RWPE2 (cell line): ENCODE measurements at places on chromosomes 13 and 19.

GRCh38 chr13:80989747-80990146, 648.8 kb upstream of the SPRY2 start:
- H3K4me3 ChIP-seq, result no peak overlapping the region
- H3K4me1 ChIP-seq, result no peaks in the 10 kb centered on the region
- H3K27ac ChIP-seq, result no peak overlapping the region
- DNase-seq, result no peak
- no peaks in the 10 kb centered on the region for H3K27me3 ChIP-seq
- H3K36me3 ChIP-seq, result no peaks in the 10 kb centered on the region

GRCh38 chr13:101325423-101325822, 90.9 kb downstream of the NALCN start:
- no peak for DNase-seq
- no peak overlapping the region for H3K4me3 ChIP-seq
- H3K27me3 ChIP-seq, result no peaks in the 10 kb centered on the region
- H3K36me3 ChIP-seq, result no peaks in the 10 kb centered on the region
- H3K4me1 ChIP-seq, result peaks cover 10% of the 10 kb centered on the region

DNA sequence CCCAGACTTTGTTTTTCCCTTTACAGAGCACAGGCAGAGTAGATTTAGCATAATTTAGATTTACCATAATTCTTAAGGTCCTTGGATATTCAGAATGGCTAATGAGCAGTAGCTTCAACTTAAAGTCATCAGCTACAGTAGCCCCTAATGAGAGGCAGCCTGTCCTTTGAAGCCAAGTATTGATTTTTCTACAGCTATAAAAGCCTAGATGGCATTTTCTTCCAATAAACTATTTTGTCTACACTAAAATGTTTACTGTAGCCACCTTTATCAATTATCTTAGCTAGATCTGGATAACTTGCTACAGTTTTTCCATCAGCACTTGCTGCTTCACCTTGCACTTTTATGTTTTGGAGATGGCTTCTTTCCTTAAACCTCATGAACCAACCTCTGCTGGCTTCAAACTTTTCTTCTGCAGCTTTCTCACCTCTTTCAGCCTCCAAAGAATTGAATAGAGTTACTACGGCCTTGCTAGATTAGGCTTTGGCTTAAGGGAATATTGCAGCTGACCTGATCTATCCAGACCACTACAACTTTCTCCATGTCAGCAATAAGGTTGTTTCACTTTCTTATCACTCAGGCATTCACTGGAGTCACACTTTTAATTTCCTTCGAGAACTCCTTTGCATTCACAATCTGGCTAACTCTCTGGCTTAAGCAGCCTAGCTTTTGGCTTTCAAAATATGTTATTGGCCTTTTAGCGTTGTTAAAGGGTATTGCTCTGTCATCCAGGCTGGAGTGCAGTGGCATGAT, 26.6 kb downstream of the BRD4 start:
- H3K4me1 ChIP-seq, result peaks cover 25% of the 10 kb centered on the region
- H3K4me3 ChIP-seq, result no peak overlapping the region
- H3K36me3 ChIP-seq, result peaks cover 23% of the 10 kb centered on the region
- DNase-seq, result no peak
- H3K27me3 ChIP-seq, result no peaks in the 10 kb centered on the region
- no peak overlapping the region for H3K27ac ChIP-seq

DNA sequence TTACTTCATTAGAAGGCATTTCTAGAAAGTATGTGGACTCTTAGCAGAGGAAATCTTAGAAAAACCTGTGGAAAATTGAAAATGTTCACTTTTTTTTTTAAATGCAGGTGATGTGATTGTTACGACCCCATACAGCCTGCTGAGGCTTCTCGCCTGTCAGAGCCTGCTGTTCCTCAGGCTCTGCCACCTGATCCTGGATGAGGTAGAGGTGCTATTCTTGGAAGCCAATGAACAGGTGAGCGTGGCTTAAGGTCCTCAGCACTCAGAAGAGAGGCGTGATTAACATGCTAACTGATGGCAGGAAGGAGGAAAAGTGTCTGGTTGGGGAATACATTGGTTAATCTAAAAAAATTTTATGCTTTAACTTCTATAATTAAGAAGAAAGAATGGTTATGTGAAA, 71.4 kb downstream of the SLC7A9 start:
- no peaks in the 10 kb centered on the region for H3K36me3 ChIP-seq
- no peak overlapping the region for H3K4me3 ChIP-seq
- H3K27me3 ChIP-seq, result no peaks in the 10 kb centered on the region

GRCh38 chr13:39688699-39689405, 33.4 kb downstream of the COG6 start:
- H3K27ac ChIP-seq, result no peak overlapping the region
- H3K4me1 ChIP-seq, result no peaks in the 10 kb centered on the region
- no peak overlapping the region for H3K4me3 ChIP-seq
- DNase-seq, result no peak
- H3K36me3 ChIP-seq, result peaks cover 17% of the 10 kb centered on the region

DNA sequence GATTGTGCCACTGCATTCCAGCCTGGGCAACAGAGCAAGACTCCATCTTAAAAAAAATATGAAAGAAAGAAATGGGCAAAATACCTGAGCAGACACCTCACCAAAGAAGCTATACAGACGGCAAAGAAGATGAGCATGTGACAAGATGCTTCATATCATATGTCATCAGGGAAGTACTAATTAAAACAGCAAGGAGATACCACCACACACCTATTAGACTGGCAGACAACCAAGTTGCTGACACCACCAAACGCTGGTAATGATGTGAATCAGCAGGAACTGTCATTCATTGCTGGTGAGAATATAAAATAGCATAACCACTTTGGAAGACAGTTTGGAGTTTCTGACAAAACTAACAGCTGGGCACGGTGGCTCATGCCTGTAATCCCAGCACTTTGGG, 11.5 kb upstream of the TFDP1 start:
- H3K4me1 ChIP-seq, result no peaks in the 10 kb centered on the region
- H3K4me3 ChIP-seq, result no peak overlapping the region
- no peak for DNase-seq
- H3K27ac ChIP-seq, result no peak overlapping the region

DNA sequence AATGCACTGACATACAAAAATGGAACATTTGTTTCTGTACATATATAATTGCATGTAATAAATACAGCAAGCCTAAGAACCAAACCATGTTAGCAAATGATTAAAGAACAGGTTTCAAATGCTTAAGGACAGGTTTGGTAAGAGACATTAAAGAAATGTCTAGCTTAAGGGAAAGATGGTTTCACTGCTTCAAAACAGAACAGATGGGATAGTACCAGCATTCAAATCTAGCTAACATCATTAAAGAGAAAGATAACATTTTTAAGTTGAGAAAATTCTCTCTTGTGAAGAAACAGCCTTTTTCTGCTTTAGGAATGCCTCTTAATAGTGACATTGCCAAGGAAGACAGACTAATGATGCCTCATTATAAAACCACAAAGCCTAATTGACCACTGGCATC, 52.5 kb upstream of the DOCK9 start:
- no peaks in the 10 kb centered on the region; the same call in 1 of the 2 replicates for H3K36me3 ChIP-seq
- no peaks in the 10 kb centered on the region for H3K27me3 ChIP-seq
- DNase-seq, result no peak

DNA sequence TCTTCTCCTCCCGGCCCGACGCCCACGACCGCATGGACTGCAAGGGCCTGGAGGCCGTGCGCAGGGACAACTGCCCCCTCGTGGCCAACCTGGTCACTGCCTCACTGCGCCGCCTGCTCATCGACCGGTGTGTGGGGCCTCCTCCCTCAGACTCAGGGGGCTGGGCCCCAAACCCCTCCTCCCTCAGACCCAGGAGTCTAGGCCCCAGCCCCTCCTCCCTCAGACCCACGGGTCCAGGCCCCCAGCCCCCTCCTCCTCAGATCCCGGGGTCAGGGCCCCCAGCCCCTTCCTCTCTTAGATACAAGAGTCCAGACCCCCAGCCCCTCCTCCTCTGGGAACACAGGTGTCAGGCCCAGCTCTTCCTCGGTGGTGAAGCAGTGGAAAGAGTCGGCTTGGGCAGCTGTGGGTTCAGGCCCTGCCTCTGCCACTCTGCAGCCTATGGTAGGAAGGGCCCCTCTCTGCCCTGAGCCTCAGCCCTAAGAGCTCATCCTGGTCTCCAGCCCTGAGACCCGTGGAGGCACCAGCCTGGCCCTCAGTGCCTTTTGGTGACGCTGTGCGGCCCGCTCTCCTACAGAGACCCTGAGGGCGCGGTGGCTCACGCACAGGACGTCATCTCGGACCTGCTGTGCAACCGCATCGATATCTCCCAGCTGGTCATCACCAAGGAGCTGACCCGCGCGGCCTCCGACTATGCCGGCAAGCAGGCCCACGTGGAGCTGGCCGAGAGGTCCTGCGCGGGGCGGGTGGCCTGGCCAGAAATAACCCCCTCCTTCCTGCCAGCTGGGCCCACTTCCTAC, 3.7 kb upstream of the SPIB start:
- H3K4me3 ChIP-seq, result no peak overlapping the region
- H3K4me1 ChIP-seq, result no peaks in the 10 kb centered on the region
- no peak for DNase-seq
- peaks cover 15% of the 10 kb centered on the region for H3K27me3 ChIP-seq

- peak overlapping the region; percentile 88 for H3K27ac ChIP-seq
- H3K27me3 ChIP-seq, result no peaks in the 10 kb centered on the region
- peaks cover 18% of the 10 kb centered on the region for H3K4me1 ChIP-seq
- H3K4me3 ChIP-seq, result no peak overlapping the region
- DNase-seq, result no peak
Observed at GRCh38 chr19:6802336-6803035, 30.0 kb downstream of the VAV1 start.
